ENCODE measurements at places on chromosomes 13 and 19.

DNA sequence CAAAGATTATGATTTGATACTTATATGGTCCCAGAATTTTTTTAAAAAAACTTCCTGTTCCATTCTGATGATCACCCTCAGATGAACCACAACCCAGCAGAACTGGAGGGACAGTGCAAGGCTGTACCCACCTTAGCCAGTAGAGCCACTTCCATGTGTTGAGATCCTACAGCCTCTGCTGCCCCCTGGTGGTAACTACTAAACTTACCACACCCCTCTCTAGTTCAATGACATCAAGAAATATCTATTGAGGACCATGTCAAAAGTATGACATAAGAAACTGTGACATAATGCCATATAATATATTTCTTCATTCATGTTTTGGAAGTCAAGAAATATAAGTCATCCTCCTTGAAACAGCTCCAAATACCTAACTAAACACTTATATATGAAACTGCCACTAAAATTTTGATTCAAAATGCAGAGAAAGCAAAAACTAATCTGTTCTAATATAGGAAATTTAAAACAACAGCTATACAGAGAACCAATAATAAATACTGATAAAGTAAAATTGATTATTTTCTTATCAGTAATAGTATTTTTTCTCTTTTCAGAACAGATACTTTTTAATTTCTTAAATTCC, 412.6 kb downstream of the KCTD12 start:
- DNase-seq, result peak; percentile 39

DNA sequence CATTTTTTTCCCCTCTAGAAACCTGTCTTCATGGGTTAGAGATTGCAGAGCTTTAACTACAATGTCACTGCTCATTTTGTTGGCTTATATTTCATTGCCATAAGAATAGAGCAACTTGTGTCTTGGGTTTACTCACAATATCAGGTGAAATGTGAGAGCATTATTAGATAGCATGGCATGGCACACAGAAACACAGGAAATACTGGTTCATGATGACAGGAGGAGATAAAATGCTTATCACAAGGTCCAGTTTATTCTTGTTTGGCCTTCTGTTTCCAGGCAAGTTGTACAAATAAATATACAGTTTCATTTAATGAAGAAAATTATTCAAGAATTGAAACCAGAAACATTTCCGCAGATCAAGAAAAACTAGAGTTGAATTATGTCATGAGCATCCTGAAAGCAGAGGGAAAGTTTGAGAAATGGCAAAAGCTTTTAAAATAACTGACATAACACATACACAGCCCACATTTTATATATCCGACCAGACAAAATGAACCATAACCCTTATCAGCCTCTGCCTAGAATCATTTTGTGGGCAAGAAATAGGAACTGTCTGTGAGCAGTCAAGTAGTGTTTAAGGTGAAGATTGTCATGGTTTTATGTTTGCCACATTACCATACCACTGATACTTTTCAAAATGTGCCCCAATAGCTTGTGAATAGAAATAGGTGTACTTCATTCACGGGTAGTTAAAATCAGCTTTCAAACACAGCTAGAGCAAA, 297.9 kb upstream of the ARGLU1 start:
- DNase-seq, result no peak

GRCh38 chr19:30317403-30317802, 54.8 kb upstream of the ZNF536 start:
- DNase-seq, result no peak

GRCh38 chr19:2274931-2275535, 6.9 kb downstream of the PEAK3 start:
- DNase-seq, result no peak

DNA sequence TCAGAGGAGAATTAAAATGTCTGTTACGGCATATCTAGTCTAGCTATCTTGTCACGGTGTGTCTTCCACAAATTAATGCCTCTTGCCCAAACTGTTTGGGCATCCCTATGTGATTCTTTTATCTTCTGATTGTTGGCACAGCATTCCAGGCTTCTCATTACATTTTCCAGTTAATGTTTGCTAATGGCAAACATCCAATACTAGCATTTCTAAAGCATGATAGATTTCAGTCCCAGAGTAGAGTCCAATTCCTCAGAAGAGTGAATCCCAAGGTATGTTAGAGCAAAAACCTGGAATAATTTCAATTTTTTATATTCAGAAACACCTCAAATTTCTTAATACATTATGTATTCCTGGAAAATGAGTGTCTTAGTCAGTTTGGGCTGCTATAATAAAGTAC, 684.5 kb upstream of the SLITRK1 start:
- DNase-seq, result no peak

GRCh38 chr13:105290596-105290995, 1244.9 kb downstream of the EFNB2 start:
- DNase-seq, result no peak

DNA sequence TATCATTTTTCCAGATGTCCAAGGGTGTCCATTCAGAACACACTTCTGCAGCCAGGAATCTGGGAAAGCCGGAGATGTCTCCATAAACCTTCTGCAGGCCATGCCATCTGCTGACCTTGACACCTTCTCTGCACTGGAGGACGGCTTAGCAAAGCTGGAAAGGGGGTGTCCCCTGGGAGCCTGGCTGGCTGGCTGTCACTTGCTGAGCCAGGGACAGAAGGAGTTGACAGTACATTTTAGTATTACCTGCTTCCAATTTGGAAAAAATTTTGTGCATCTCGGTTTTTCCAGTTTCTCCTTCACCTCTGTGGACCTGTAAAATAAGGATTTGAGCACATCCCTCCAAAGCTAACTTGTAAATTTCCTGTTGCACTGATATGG, 8.1 kb upstream of the CHST8 start:
- DNase-seq, result no peak

DNA sequence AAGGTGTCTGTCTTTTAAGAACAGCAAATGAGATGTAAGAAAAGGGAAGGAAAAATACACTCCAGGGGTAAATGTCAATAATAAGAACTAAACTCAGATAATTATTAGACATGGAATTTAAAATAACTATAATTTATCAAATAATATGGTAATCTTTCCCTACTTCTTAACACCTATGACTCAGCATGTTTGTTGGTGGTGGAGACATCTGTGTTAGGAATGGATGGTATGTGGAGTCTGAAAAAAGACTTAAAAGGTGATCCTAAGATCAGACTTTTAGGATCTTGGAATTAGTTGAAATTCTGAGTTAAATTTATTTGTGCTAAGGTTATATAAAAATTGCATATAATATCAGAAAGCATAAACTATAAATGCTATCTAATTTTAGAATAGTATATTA, 915.1 kb downstream of the SLITRK5 start:
- DNase-seq, result no peak

DNA sequence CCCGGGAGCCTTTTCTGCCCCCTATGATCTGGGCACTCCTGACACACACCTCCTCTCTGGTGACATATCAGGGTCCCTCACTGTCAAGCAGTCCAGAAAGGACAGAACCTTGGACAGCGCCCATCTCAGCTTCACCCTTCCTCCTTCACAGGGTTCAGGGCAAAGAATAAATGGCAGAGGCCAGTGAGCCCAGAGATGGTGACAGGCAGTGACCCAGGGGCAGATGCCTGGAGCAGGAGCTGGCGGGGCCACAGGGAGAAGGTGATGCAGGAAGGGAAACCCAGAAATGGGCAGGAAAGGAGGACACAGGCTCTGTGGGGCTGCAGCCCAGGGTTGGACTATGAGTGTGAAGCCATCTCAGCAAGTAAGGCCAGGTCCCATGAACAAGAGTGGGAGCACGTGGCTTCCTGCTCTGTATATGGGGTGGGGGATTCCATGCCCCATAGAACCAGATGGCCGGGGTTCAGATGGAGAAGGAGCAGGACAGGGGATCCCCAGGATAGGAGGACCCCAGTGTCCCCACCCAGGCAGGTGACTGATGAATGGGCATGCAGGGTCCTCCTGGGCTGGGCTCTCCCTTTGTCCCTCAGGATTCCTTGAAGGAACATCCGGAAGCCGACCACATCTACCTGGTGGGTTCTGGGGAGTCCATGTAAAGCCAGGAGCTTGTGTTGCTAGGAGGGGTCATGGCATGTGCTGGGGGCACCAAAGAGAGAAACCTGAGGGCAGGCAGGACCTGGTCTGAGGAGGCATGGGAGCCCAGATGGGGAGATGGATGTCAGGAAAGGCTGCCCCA, 8.5 kb upstream of the CEACAM7 start:
- no peak for DNase-seq

GRCh38 chr19:30374539-30374864, 2.3 kb downstream of the ZNF536 start:
- DNase-seq, result no peak

DNA sequence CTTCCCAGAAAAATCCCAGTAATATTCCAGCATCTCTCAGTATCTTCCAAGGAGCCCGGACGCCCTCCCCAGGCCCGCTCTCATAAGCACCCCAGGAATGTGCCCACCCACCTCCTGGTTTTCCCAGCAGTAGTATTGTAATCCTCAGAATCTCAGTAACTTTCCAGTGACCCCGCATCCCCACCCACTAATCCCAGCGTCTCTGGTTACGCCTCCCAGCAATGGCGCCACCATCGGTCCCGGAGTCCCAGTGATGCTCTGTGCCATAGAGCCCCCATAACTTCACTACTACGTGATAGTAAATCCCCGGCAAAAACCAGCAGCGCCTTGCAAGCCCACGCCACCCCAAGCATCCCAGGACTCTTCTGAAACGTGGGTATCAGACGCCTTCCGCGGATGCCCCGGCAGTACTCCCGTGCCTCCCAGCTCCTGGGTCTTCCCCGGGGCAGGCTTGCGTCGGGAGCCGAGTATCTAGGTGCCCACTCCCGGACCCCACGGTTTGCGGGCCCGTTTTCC, 928 bp upstream of the PNPLA6 start:
- no peak for DNase-seq
